ENCODE measurements at places on chromosomes 4 and X.

DNA sequence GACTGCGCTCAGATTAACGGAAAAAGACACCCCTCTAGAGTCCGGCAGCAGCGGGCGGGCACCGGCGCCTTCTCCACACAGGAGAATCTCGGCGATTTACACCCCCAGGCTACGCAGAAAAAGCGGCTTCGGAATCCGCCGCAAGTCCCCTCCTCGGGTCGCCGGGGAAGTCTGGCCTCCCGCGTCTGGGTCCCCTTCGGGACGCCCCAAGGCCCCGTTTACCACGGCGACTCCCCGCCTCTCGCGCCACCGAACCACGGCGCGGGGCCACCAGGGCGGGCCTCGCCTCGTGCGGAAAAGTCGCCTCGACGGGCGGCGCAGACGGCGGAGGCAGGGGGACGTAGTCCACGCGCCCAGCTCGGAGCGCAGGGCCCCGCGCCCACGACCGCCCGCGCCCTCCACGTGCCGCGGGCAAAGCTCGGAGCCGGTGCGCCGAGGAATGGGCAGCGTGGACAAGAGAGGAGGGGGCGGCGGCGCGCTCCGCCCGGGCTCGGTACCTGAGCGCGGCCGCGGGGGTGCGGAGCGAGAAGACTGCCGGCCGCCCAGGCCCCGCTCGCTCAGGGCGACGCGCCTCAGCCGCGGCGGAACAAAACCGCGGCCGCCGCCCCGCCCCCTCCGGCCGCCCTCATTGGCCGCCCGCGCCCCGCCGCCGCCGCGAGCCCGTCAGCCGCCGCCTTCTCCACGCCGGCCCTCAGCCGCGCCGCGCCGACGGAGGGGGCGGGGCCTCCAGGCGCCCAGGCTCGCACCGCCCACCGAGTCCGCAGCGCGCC, at the start of gene FAM53A:
TSS of gene FAM53A (minus strand) at position 578 of the 770 bp plus-strand sequence. CDS start 15,572 bp downstream, outside the sequence.
- no peak for DNase-seq

GRCh38 chrX:49129427-49129826, 5.9 kb upstream of the GPKOW start:
- no peak for DNase-seq

DNA sequence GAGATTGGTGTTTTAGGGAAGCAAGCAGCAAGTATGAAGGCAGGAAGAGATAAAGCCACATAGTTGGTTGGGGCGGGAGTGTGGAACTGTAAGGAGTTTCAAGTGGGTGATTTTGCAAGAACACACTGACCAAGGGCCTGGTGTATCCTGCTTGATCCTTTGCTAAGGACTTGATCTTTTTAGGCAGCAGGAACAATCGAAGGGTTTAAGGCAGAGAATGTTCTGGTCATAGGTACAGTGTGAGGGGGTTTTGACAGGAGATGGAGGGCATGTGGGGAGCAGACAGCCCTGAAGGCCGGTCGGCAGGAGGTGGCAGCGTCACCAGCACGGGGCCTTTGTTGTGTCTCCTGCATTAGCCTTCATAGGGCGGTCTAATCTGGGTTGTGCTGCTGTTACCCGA, 54.7 kb downstream of the FAM193A start:
- no peak for DNase-seq

DNA sequence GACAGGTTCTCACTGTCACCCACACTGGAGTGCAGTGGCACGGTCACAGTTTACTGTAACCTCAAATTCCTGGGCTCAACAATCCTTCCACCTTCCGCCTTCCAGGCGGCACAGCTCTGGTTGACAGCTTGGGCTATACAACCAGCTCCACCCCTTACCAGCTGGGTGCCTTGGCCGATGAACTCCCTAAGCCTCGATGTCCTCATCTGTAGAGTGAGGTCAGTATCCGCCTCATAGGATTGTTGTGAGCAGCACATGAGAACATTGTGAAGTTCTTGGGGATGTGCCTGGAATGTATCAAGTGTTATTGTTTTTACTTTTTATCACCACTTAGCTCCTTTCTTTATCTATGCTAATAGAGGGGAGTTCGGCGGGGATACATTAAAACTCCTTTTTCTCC, 23.3 kb downstream of the UCHL1 start:
- DNase-seq: no peak

Measured in RCC 7860 (cell line).